ENCODE measurements at places on chromosomes 4 and X.

- H3K27ac ChIP-seq, result no peak overlapping the region
- H3K4me1 ChIP-seq, result no peaks in the 10 kb centered on the region
- no peaks in the 10 kb centered on the region for H3K36me3 ChIP-seq
- DNase-seq, result no peak
- H3K27me3 ChIP-seq, result no peaks in the 10 kb centered on the region
Measured at GRCh38 chr4:71198958-71199357, 139.9 kb upstream of the SLC4A4 start.

GRCh38 chr4:121182296-121182695 lies 18.2 kb upstream of the TNIP3 start:
- no peak overlapping the region for H3K27ac ChIP-seq
- H3K4me3 ChIP-seq, result no peak overlapping the region
- no peaks in the 10 kb centered on the region for H3K27me3 ChIP-seq
- no peaks in the 10 kb centered on the region for H3K36me3 ChIP-seq
- H3K4me1 ChIP-seq, result no peaks in the 10 kb centered on the region

GRCh38 chrX:8879750-8880149 lies 78.6 kb upstream of the FAM9A start:
- no peak for DNase-seq
- no peaks in the 10 kb centered on the region for H3K27me3 ChIP-seq
- H3K36me3 ChIP-seq, result no peaks in the 10 kb centered on the region
- no peaks in the 10 kb centered on the region for H3K4me1 ChIP-seq

- H3K27ac ChIP-seq, result no peak overlapping the region
- H3K4me1 ChIP-seq, result no peaks in the 10 kb centered on the region
- no peaks in the 10 kb centered on the region for H3K36me3 ChIP-seq
Measured at GRCh38 chrX:153816831-153817690, 13.3 kb downstream of the PDZD4 start.

DNA sequence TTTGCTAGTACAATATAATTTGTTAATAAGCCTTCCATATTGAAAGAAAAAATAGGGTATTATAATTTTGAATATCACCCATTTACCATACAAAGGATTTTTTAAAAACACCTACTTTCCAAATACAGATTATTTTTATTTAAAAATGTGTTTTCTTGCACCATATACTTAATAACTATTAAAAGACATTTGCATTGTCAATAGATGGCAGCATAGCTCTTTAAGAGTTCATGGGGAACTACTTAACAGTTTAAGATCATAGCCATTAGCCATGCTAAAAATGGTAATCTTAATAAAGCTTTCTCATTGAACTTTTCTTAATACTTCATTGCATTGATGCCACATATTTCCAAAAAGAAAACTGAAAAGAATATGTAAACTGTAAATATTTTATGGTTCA lies 1995.9 kb downstream of the C4orf33 start:
- no peak for DNase-seq
- no peaks in the 10 kb centered on the region for H3K27me3 ChIP-seq
- H3K27ac ChIP-seq, result no peak overlapping the region
- H3K4me3 ChIP-seq, result no peak overlapping the region

DNA sequence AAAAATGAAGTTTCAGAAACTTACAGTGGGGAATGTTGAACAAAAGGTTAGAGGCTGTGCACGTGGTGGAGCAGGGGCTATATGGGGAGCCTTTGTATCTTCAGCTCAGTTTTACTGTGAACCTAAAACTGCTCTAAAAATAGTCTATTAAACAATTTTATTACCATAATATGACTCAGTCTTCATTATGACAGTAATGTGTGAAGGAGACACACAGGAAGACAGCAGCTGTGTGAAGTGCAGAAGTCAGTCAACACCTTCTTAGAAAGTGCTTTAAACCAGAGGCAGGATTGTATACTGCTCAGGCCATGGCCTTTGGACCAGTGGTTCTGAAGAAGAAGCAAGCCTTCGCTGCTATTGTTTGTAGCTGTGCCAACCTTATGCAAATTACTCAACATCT lies 89.7 kb downstream of the ARHGAP10 start:
- no peak overlapping the region for H3K4me3 ChIP-seq
- peaks cover 13% of the 10 kb centered on the region for H3K4me1 ChIP-seq
- peaks cover 24% of the 10 kb centered on the region for H3K36me3 ChIP-seq
- no peak for DNase-seq
- H3K27me3 ChIP-seq, result no peaks in the 10 kb centered on the region

DNA sequence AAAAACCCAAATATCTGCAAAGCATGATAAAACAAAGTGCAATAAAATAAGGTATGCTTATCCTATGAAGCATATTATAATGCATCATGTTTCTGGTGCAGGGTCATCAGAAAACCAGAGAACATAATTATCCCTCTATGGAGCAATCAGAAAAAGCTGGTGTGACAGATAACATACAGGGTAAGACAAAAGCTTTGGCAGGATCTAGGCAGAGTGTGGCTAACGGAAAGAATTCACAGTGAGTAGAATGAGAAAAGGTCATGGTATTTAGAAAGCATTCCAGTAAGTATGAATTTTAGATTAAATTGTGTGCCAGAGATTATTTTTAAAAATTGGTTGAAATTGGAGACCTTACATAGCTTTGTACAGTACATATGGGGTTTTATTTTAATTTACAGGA lies 29.0 kb upstream of the UGT2B4 start:
- no peaks in the 10 kb centered on the region for H3K36me3 ChIP-seq
- no peak overlapping the region for H3K4me3 ChIP-seq
- H3K27ac ChIP-seq, result no peak overlapping the region

- no peaks in the 10 kb centered on the region for H3K4me1 ChIP-seq
- no peaks in the 10 kb centered on the region for H3K36me3 ChIP-seq
- H3K27ac ChIP-seq, result no peak overlapping the region
- H3K27me3 ChIP-seq, result no peaks in the 10 kb centered on the region
- no peak overlapping the region for H3K4me3 ChIP-seq
Measured at GRCh38 chr4:128770807-128771206, 38.7 kb upstream of the JADE1 start.

DNA sequence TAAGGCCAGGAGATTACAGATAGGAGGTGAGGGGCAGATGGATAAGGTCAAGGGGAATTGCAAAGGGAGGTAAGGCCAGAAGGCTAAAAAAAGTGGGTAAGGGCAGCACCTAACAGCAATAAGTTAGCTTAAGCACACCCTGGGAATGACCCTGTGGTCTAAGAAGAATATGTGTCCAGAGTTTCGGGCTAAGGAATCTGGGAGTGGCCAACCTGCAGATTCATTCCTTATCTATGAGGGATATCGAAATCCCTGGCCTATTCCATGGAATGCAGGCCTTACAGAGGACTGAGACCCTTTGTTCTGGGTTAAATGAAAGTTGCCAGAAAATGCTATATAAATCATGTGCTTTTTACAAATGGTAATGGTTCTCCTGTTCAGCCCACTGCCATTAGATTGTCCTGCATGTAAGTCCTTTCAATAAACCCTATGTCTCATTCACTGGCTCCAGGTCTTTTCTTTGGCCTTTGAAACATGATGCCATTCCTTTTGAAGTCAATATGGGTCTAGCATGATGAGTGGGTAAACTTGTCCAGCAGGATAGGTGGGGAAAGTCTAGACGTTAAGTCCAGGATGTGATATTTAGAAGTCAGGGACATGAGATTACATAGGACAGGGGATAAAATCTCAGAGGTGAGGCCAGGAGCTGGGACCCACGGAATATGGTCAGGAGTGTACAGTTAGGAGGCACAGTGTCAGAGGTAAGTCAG lies 226.2 kb downstream of the TACR3 start:
- H3K4me3 ChIP-seq, result no peak overlapping the region
- H3K27me3 ChIP-seq, result no peaks in the 10 kb centered on the region
- no peaks in the 10 kb centered on the region for H3K36me3 ChIP-seq
- no peaks in the 10 kb centered on the region for H3K4me1 ChIP-seq

DNA sequence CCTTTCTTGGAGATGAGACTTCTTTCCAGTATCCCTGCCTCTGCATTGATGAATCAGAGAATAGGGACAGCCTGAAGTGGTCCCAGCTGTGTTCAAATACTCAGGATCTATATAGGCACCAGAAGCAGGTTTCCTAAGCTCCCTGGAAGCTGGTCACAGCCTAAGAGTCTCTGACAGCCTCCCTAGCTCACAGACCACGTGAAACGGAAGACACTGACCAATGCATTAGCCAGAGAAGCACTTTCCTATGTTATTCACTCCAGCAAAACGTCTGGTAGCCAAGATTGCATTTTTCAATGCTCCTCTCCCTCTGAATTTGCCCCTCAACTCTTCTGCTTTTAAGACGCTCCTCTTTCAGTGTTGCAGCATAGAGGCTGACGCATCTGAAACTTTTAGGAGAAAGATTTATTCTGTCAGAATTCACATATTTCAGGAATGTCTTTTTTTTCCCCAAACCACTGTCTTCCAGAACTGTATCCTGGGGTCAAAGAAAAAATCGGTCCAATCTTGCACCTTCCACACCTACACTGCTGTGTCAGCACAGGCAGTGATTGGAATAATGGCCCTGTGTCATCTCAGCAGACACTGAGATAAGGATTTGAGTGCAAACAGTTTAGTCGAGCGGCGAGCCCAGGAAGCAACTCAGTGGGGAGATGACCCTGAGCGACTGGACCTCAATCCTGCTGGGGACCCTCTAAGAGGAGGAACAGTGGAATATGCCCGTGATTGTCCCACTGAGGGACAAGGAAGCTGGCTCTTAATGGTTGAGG lies 109.4 kb downstream of the SMIM20 start:
- DNase-seq, result no peak
- no peak overlapping the region for H3K27ac ChIP-seq
- H3K36me3 ChIP-seq, result no peaks in the 10 kb centered on the region
- peaks cover 8% of the 10 kb centered on the region for H3K4me1 ChIP-seq
- H3K4me3 ChIP-seq, result no peak overlapping the region
- H3K27me3 ChIP-seq, result no peaks in the 10 kb centered on the region

GRCh38 chr4:157977086-157977485 lies 195.7 kb downstream of the GASK1B start:
- DNase-seq, result no peak
- no peaks in the 10 kb centered on the region for H3K27me3 ChIP-seq
- H3K4me3 ChIP-seq, result no peak overlapping the region

DNA sequence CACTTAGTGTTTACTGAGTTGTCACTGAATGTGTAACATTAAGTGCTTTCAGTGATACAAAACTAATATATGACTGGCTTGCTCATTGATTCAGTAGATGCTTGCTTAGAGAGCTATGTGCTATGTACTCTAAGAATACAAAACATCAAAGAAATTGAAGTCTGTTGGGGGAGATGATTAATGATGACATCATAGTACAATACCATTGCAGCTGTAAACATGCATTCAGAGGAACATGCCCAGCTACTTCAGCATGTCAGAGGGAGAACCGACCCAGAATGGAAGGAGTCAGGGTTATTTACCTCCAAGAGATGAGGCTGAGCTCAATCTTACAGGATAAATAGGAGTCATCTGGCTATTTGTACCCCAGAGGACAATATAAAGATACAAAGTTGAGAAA lies 290.8 kb downstream of the TENM3 start:
- H3K27ac ChIP-seq, result no peak overlapping the region
- no peaks in the 10 kb centered on the region for H3K36me3 ChIP-seq

GRCh38 chr4:125714845-125715244 lies 400.1 kb downstream of the FAT4 start:
- H3K27ac ChIP-seq, result no peak overlapping the region
- H3K36me3 ChIP-seq, result no peaks in the 10 kb centered on the region
- no peak for DNase-seq
- H3K27me3 ChIP-seq, result no peaks in the 10 kb centered on the region
- H3K4me3 ChIP-seq, result no peak overlapping the region

GRCh38 chr4:124224256-124224655 lies 488.3 kb downstream of the ANKRD50 start:
- no peaks in the 10 kb centered on the region for H3K36me3 ChIP-seq
- no peaks in the 10 kb centered on the region for H3K27me3 ChIP-seq
- no peak overlapping the region for H3K4me3 ChIP-seq
- no peak overlapping the region for H3K27ac ChIP-seq
- no peaks in the 10 kb centered on the region for H3K4me1 ChIP-seq
- no peak for DNase-seq
